Suprapubic skin (tissue), 4 donors: ENCODE measurements at places on chromosomes 4 and X.

- DNase-seq: peak; percentile 73
These were observed 20.3 kb upstream of the SPON2 start for GRCh38 chr4:1192493-1193205.

GRCh38 chrX:18793601-18794089, 86.2 kb downstream of the PPEF1 start:
- DNase-seq: no peak

DNA sequence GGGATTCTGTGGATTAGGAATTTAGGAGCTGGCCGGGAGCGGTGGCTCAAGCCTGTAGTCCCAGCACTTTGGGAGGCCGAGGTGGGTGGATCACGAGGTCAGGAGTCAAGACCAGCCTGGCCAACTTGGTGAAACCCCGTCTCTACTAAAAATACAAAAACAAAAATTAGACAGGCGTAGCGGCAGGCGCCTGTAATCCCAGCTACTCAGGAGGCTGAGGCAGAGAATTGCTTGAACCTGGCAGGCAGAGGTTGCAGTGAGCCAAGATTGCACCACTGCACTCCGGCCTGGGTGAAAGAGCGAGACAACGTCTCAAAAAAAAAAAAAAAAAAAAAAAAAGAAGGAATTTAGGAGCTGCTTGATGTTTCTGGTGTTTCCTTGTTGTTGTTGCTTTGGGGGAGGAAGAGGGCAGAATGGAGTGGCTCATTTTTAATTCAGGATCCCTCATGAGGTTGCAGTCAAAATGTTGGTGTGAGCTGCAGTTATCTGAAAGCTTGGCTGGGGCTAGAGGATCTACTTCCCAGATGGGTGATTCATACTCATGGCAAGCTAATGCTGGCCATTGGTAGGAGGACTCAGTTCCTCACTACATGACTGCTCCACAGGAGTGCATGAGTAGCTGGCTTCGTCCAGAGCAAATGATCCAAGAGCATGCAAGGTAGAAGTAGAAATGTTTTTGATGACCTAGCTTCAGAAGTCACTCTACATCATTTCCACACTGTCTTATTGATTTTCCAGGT, 26.5 kb upstream of the JADE1 start:
- DNase-seq: no peak

DNA sequence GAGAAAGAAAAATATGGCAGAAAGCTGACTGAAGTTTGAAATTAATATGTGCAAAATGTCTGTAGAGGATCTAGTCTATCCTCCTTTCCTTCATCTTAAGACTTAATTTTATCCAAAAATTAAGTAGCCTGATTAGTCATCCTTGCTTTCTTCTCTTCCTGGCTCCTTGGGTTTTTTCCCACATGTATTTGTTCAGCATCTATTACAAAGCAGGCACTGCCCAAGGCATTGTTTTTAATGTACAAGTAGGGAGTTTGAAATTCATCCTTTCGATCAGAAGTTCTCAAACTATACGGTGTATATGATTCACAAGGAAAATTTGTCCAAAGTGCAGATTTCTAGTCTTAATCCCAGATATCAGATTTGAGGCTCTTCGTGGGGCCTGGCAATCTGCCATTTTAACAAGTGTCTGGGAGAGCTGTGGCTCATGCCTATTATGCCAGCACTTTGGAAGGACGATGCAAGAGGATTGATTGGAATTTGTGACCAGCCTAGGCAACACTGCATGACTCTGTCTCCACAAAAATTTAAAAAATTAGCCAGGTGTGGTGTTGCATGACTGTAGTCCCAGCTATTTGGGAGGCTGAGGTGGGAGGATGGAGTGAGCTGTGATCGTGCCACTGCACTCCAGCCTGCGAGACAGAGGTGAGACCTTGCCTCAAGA, 19.4 kb upstream of the YTHDC1 start:
- no peak for DNase-seq

GRCh38 chrX:124548571-124548970, 202.2 kb downstream of the SH2D1A start:
- DNase-seq: no peak

GRCh38 chrX:153725832-153726285, 1.2 kb downstream of the ABCD1 start:
- no peak for DNase-seq

DNA sequence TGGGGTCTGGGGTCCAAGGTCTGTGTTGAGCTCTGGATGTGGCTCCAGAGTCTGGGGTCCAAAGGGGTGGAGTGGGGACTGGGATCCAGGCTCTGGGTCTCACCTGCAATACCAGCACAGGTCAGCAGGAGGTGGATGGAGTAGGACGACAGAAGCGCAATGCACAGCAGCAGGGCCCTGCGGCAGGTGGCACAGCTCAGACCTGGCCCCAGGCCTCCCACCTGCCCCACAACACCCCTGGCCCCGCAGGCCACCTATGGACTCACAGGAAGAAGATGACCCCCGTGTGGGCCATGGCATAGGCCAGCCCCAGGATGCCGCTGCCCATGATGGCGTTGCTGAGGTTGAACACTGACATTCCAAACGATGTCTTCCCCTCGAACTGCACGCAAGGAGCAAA, 3.4 kb downstream of the SLC38A5 start:
- no peak for DNase-seq

DNA sequence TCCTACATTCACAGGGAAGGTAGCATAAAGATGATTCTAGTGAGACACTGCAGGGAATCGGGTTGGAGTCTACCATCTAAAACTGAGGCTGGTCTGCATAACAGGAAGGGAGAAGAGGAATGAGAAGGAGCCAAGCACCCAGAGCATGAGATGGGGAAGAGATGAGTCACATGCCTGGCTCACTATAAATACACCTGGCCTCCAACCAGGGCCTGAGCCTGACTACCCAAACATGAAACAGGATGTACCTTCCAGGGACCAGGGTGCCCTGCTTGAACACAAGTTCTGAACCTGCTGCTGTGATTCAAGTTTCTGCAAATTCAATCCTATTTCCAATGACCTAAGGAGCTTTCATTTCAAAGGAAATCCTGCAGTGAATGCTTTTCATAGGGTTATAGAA, 24.9 kb downstream of the CD99L2 start:
- no peak for DNase-seq

DNA sequence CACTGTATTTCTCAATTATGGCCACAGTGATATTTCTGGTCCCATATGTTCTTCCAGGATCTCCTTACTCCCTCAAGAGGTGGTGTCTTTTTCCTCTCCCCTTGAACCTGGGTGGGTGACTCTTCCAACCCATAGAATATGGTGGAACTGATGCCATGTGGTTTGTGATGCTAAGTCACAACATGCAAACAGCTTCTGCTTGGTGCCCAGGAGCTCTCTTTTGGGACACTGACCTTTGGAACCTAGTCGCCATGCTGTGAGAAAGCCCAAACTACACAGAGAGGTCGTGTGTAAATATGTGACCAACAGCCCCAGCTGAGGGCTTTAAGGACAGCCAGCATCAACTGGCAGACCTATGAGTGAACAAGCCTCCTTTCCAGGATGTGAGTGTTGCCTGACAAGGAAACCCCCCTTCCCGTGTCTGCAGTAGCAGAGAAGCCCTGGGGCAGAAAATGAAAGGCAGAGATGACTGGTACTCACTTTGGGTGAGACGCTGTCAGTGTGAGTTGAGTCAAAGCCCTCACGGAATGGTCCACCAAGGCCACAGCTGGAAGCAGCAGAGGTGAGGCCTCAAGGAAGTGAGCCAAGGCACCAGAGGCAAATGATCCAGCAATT, 223.4 kb downstream of the BCOR start:
- DNase-seq: no peak

GRCh38 chr4:182695009-182695408, 222.2 kb downstream of the DCTD start:
- no peak for DNase-seq

DNA sequence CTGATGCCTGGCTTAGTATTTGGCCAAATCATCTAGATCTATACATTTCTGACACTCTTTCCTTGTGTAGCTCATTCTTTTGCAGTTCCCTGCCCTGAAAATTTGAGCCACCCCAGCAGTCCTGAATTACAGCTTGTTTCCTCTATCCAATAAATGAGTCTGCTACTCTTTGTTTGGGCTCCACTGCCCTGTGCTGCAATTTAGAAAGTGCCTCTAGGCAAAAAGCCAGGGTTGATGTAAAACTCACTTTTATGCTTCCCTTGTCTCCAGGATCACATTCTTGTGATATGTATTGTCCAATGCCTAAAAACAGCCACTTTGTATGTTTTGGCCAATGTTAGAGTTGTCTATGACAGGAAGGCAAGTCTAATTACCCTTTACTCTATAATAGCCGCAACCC, 101.7 kb upstream of the MAP3K15 start:
- DNase-seq: no peak

DNA sequence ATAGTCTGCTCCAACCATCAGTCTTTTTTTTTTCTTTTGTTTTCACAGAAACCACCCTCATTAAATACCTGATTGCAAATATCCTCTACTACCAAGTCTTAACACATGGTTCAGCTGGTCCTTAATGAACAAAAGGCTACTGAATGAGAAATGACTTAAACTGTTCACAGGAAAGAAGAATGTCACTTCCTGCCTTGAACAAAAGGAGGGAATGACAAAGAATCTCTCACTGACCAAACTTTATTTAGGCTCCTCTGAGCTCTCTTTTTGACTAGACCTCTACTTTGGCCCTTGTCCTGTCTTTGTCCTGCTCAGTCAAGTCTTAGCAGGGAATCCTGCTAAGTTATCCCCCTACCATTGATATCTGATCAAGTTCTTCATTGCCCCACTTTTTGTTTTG, 31.8 kb upstream of the GJB1 start:
- DNase-seq: no peak

- DNase-seq: no peak
These were observed 138.8 kb downstream of the AREG start for GRCh38 chr4:74583757-74584156.

- no peak for DNase-seq
These were observed 53.1 kb downstream of the ARHGEF38 start for GRCh38 chr4:105605493-105605892.
